Hepatocyte (in vitro differentiated cells): ENCODE measurements at places on chromosomes 2 and 18. TPM values are rescaled to one million over a fixed set of nuclear protein-coding genes. Genes with fewer than 3 reads are reported as not detected.

Gene NMS
- total RNA-seq, result not detected in 2 replicates

Gene CYP27C1
- 0.56 and 1.2 TPM in 2 replicates for total RNA-seq

Gene DCAF17
- total RNA-seq, result 12.0 and 14.2 TPM in 2 replicates

Gene AOX1
- total RNA-seq, result 7.4 and 7.7 TPM in 2 replicates

Gene MOCOS
- 7.9 and 8.6 TPM in 2 replicates for total RNA-seq

Gene PRSS56
- total RNA-seq, result not detected in 2 replicates

Gene HOXD13
- 33.9 and 37.2 TPM in 2 replicates for total RNA-seq

Gene RSAD2
- 1.3 and 1.6 TPM in 2 replicates for total RNA-seq

Gene LOXHD1
- total RNA-seq, result not detected in 2 replicates

Gene HOXD10
- total RNA-seq, result 8.5 and 11.7 TPM in 2 replicates
